ENCODE measurements at places on chromosomes 5 and 9. TPM values are rescaled to one million over a fixed set of nuclear protein-coding genes. Genes with fewer than 3 reads are reported as not detected.

Gene ZNF189
- total RNA-seq: 26.0 TPM

Gene CERCAM
- 20.7 TPM for total RNA-seq

Gene CBY3
- not detected for total RNA-seq

Gene TLR4
- total RNA-seq: 139 TPM

Gene UBE2R2
- total RNA-seq: 36.4 TPM

Gene LCN1
- not detected for total RNA-seq

Gene ANKRD20A1
- total RNA-seq: 6.6 TPM

Gene ENTREP1
- 5.5 TPM for total RNA-seq

Gene IFNA2
- not detected for total RNA-seq

Gene PCDHGA11
- total RNA-seq: 12.5 TPM

Gene GNA14
- 5.2 TPM for total RNA-seq

Gene SLC34A1
- not detected for total RNA-seq

Gene TRIP13
- total RNA-seq: 77.8 TPM

Gene C9orf50
- total RNA-seq: not detected

Gene PCDHGA2
- total RNA-seq: 1.1 TPM

Gene UBAP1
- 44.9 TPM for total RNA-seq

Gene IL4
- not detected for total RNA-seq

Gene SPATA31A3
- total RNA-seq: not detected

Gene STARD4
- total RNA-seq: 120 TPM

Gene F12
- 1.7 TPM for total RNA-seq

Gene PCDHB16
- total RNA-seq: 0.07 TPM
